Aorta (tissue), 5 donors: ENCODE measurements at places on chromosomes 7 and 10. TPM values are rescaled to one million over a fixed set of nuclear protein-coding genes. Genes with fewer than 3 reads are reported as not detected.

GRCh38 chr7:90705391-90706071, 109.4 kb downstream of the CDK14 start:
- DNase-seq, result no peak
- no peaks in the 10 kb centered on the region for H3K36me3 ChIP-seq
- H3K4me3 ChIP-seq, result no peak overlapping the region
- no peaks in the 10 kb centered on the region for H3K27me3 ChIP-seq
- no peaks in the 10 kb centered on the region for H3K4me1 ChIP-seq

DNA sequence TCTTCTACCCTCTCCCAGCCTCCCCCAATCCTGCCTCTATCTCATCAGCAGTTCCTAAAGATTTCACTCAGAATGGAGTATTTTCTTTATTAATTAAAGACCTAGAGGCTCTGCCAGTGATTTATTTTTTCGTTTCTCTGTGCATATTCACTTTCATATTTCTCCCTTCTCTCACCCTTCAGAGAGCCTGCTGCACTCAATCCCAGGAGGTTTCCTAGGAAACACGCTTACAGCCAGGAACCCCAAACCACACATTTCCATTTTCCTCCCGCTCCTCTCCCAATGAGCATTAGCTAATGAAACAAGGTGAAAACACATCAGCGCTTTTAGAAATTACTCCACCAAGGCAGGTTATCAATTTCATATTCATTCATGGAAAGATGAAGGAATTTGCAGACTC, 180.2 kb downstream of the FRMD4A start:
- no peak for DNase-seq
- no peaks in the 10 kb centered on the region for H3K4me1 ChIP-seq
- no peaks in the 10 kb centered on the region for H3K27me3 ChIP-seq
- no peaks in the 10 kb centered on the region for H3K36me3 ChIP-seq

GRCh38 chr7:133081119-133081598, 731 bp downstream of the CHCHD3 start:
- H3K4me3 ChIP-seq, result peak overlapping the region; percentile 58
- H3K27me3 ChIP-seq, result no peaks in the 10 kb centered on the region

Gene C10orf143
- 7.5 TPM for polyA plus RNA-seq

DNA sequence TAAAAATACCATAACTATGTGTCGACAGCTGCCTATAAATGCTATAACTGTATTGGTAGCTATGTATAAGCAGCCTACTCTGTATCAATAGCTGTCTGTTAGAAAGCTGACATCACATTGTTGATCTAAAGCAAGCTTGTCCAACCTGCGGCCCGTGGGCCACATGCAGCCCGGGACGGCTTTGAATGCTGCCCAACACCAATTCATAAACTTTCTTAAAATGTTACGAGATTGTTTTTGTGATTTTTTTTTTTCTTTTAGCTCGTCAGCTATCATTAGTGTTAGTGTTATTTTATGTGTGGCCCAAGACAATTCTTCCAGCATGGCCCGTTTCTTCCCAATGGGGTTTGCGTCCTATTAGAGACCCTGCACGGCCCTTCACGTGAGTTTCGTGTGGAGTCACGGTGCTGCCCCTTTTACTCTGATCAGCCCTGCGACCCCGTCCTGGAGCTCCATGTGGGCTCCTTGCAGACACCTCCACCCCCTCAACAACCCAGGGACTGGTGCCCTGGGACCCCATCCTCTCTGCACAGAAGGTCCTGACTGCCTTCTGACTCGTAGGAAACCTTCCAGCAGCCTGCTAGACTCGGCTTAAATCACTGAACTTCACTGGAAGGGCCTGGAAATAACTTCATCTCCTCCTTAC, 4.5 kb upstream of the PRKAR1B start:
- H3K27me3 ChIP-seq, result no peaks in the 10 kb centered on the region
- no peak overlapping the region for H3K4me3 ChIP-seq
- no peaks in the 10 kb centered on the region for H3K4me1 ChIP-seq
- H3K27ac ChIP-seq, result no peak overlapping the region
- H3K36me3 ChIP-seq, result no peaks in the 10 kb centered on the region

DNA sequence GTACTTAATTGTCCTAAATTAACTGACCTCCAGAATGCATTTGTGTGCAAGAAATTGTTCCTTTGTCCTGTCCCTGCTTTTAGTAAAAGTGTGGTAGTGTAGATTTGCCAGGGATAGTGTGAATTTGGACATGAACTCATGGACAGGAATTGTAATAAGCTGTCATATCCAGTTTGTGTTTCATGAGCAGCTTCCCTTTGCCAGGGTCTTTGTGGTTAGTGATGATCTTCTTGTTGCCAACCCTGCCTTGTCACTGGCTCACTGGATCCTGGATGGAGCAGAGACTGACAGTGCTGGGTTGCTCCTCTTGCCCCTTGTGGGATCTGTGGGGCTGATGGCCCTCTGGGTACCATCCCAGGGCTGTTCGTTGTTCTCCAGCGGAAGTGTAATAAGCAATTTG, 110.1 kb downstream of the CCNY start:
- H3K36me3 ChIP-seq, result no peaks in the 10 kb centered on the region
- H3K4me3 ChIP-seq, result no peak overlapping the region
- no peaks in the 10 kb centered on the region for H3K27me3 ChIP-seq
- peaks cover 2% of the 10 kb centered on the region for H3K4me1 ChIP-seq
- DNase-seq, result no peak
- no peak overlapping the region for H3K27ac ChIP-seq

DNA sequence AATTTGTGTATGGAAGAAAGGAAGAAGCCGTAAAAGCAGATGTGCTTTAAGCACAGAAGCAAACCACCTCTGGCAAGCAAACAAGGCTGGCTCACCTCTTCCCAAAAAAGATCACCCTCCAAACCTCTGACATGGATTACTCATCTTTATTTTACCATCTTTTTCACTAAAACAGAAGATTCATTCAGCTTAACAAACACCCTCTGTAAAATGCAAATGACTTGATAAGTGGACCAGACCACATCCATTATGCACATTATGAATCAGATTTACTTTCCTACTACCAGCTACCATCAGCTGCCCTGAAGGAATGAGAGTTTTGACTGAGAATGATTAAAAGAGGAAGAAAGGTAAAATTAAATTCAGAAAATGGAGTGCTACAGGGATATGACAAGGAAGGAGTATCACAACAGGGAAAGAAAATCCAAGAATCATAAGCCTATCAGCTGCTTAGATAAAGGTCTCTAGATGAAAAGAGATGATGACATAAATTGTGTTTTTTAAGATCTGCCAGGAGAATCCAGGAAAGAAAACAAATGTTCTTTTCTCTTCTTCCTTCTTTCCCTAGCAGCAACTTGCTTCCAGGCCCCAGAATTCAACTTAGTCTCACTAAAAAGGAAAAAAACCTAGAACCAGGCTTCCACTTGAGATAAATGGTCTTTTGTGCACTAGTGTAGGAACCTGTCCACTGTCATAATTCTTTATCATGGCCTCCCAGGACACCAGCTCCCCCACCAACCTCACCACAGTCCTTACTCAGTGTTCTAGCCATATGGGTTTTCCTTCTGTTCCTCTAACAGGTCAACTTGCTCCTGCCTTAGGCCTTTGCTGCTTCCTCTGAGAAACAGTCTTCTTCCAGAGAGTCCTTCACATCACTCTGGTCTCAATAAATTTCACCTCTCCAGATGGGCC, 47.4 kb downstream of the JAZF1 start:
- no peaks in the 10 kb centered on the region for H3K36me3 ChIP-seq
- H3K4me3 ChIP-seq, result no peak overlapping the region
- H3K27ac ChIP-seq, result no peak overlapping the region
- no peaks in the 10 kb centered on the region for H3K27me3 ChIP-seq
- peaks cover 6% of the 10 kb centered on the region for H3K4me1 ChIP-seq

- H3K4me3 ChIP-seq, result no peak overlapping the region
- H3K36me3 ChIP-seq, result no peaks in the 10 kb centered on the region
- no peaks in the 10 kb centered on the region for H3K4me1 ChIP-seq
- H3K27me3 ChIP-seq, result no peaks in the 10 kb centered on the region
- H3K27ac ChIP-seq, result no peak overlapping the region
Observed at GRCh38 chr7:147638566-147638965, 952.0 kb upstream of the C7orf33 start.

DNA sequence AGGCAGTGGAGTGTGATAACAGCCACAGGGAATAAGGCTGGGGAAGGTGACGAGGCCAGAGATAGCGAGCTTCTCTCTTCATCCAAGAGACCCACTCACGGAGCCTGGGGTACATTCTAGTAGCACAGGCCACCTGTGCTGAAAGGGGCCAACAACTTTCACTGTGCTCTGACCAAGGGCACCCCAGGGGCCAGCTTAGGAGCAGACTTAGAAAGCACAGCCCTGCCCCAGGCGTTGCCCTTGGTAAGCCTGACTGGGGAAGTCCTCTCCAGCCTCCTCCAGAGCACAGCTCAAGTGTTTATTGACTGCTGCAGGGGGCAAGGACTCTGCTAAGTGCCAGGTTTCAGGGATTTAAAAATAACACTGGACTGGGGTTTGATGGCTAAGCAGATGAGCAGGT, 44.7 kb downstream of the EBF3 start:
- no peaks in the 10 kb centered on the region for H3K27me3 ChIP-seq
- no peak overlapping the region for H3K4me3 ChIP-seq
- no peak overlapping the region for H3K27ac ChIP-seq

DNA sequence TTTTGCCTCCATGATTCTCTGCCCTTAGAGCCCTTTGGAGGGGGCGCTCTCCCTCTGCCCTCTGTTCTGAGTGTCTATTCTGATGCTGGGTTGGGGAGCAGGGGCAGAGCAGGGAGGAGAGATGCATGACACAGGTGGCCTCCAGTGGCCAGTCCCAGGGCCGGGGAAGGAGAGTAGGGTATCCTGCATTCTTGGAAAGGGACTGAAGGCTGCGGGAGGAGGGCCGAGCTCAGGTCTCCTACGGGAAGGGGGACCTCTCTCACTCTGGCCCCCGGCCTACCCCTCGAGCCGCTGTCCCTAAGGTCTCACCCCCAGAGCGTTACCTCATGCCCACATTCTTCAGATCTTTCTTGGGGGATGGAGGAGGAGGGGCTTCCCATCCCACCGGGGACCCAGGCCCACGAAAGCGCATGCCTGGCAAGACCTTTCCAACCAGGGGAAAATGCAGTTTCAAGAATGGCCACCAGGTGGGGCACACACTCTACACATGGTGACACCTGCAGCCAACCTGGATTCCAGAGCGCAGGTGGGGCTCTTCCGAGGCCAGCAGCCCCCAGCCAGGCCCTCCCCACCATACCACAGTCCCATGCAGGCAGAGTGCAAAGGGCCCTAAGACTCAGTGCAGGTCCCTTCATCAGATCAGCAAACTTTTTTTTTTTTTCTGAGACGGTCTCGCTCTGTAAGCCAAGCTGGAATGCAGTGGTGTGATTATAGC, 86.4 kb downstream of the MYL10 start:
- H3K4me1 ChIP-seq, result no peaks in the 10 kb centered on the region
- no peaks in the 10 kb centered on the region for H3K36me3 ChIP-seq
- H3K4me3 ChIP-seq, result no peak overlapping the region
- H3K27ac ChIP-seq, result no peak overlapping the region
- DNase-seq, result peak; percentile 86
- no peaks in the 10 kb centered on the region for H3K27me3 ChIP-seq

Gene CCDC6
- polyA plus RNA-seq, result 25.3 TPM

DNA sequence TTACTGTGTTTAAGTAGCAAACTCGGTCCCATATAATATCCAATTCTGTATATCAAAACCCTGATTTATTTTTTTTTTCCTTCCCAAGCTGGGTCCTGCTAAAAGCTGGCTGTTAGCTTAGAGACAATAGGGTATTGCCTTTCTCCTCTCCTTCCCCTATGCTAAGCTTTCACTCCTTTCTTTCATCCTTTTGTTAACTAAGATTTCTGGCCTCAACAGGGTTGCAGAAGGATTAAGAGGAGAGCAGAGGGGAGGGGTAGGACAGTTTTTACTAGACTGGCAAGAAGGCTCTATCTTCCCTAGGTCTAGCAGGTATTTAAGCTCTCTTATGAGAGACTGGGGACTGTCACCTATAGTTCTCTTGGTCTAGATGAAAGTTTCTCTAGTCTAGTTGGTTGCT, 229.2 kb downstream of the KCND2 start:
- H3K4me1 ChIP-seq, result no peaks in the 10 kb centered on the region
- DNase-seq, result no peak
- no peak overlapping the region for H3K27ac ChIP-seq
- no peaks in the 10 kb centered on the region for H3K27me3 ChIP-seq

Gene FAM20C
- 26.6 TPM for polyA plus RNA-seq

GRCh38 chr10:8334631-8335030, 280.1 kb downstream of the GATA3 start:
- H3K4me1 ChIP-seq, result no peaks in the 10 kb centered on the region
- no peaks in the 10 kb centered on the region for H3K36me3 ChIP-seq

GRCh38 chr10:21758239-21758638, 224.2 kb downstream of the MLLT10 start:
- H3K4me3 ChIP-seq, result no peak overlapping the region
- H3K27ac ChIP-seq, result no peak overlapping the region
- no peaks in the 10 kb centered on the region for H3K4me1 ChIP-seq
- H3K27me3 ChIP-seq, result no peaks in the 10 kb centered on the region
- no peaks in the 10 kb centered on the region for H3K36me3 ChIP-seq

GRCh38 chr7:152667958-152668357, 8.0 kb downstream of the XRCC2 start:
- no peaks in the 10 kb centered on the region for H3K4me1 ChIP-seq
- H3K27me3 ChIP-seq, result no peaks in the 10 kb centered on the region
- H3K27ac ChIP-seq, result no peak overlapping the region
- no peak overlapping the region for H3K4me3 ChIP-seq
- no peak for DNase-seq

Gene GNGT1
- not detected for polyA plus RNA-seq

DNA sequence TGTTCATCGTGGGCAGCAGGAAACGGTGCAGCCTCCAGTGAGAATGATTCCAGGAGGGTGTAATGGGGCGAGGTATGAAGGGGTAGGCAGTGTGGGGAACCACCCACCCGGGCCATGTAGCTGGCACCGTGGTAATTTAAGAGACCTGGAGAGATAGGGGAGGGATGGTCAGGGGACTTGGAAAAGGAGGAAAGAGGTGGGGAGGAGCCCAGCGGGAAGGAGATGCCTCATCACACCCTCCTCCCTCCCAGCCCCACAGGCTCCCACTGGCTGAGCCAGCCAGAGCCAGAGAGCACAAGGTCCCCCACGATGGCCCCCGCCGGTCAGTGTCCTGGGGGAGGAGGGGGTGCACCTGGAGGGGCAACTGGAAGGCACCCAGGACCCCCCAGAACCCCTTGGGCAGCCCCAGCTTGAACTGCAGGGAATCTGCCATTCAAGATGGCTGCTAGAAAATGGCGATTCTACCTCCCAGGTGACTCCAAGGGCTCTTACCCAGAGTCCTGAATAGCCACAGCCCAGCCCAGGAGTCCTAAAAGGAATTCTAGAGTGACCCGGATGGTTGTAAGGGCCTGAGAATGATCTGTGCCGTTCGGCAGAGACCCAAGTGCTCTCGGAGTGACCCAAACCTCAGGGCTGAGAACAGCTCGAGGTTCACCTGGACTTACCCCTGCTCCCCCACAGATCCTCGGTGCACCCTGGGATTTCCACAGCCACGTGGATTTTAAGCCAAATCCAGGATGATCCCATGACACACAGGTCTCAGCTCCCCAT, 28.8 kb downstream of the CALML3 start:
- no peaks in the 10 kb centered on the region for H3K27me3 ChIP-seq
- H3K36me3 ChIP-seq, result no peaks in the 10 kb centered on the region
- H3K27ac ChIP-seq, result peak overlapping the region; percentile 76
- peaks cover 6% of the 10 kb centered on the region for H3K4me1 ChIP-seq
- H3K4me3 ChIP-seq, result no peak overlapping the region

Gene FGL2
- polyA plus RNA-seq, result 104 TPM

- DNase-seq, result no peak
- no peaks in the 10 kb centered on the region for H3K4me1 ChIP-seq
- H3K27ac ChIP-seq, result no peak overlapping the region
- H3K4me3 ChIP-seq, result no peak overlapping the region
- no peaks in the 10 kb centered on the region for H3K27me3 ChIP-seq
Observed at GRCh38 chr10:57015595-57016318, 654.7 kb upstream of the ZWINT start.

Gene SERPINE1
- polyA plus RNA-seq, result 71.5 TPM
